ENCODE measurements at places on chromosomes 2 and 18.

GRCh38 chr2:229335330-229335729, 64.2 kb upstream of the PID1 start:
- no peak for DNase-seq

DNA sequence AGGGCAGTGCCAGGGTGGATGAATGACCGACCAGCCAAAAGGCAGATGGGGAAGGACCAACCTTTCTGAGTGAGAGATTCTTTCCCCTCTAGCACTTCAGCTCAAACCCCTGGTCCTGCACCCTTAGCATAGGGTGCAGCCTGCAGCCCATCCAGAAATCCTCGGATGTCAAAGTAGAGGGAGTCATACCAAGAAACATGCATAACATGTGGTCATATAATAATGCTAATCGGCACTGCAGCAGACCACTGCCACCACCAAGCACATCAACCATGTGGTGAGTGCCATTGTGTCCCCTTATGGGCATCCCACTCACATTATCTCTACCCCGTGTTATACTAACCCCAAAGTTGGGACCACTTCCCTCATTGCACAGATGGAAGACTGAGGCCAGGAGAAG, 17.7 kb downstream of the ATOH8 start:
- no peak for DNase-seq

DNA sequence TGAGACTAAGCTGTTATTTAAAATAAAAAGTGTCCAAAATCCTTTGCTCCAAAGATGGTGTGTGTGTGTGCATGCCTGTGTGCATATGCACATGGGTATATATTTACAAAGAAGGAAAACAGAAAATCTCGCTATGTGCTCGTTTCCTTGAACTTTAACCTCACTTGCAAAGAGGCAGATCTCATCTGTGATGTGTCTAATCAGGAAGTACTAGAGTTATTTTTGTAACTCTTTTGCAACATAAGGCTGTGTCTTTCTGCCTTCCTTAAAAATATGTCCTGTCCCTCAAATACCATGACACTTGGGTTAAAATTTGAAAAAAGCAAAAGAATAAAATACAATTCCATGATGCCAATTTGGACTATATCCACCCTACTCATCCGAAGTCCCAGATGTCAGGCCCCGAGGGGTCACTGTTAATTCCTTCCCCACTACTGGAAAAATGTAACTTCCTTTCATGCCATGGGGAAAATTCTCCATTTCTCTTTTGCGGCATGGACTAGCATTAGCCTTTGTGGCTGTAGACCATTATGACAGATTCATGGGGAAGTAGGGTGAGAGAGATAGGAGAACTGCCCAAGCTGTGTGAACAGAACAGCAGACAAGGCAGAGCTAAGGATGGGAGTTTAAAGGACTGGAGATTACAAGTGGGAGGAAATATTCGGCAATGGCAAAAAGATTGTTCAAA, 191.3 kb downstream of the MYO1B start:
- DNase-seq = no peak

GRCh38 chr2:129460299-129461198, 518.9 kb upstream of the RAB6C start:
- DNase-seq = no peak

- DNase-seq = no peak
Measured at GRCh38 chr2:196431957-196432356, 207.6 kb upstream of the CCDC150 start.
